ENCODE measurements at places on chromosomes 12 and 14.

- DNase-seq, result no peak
These were observed 211.3 kb upstream of the KRR1 start for GRCh38 chr12:75722714-75723200.

DNA sequence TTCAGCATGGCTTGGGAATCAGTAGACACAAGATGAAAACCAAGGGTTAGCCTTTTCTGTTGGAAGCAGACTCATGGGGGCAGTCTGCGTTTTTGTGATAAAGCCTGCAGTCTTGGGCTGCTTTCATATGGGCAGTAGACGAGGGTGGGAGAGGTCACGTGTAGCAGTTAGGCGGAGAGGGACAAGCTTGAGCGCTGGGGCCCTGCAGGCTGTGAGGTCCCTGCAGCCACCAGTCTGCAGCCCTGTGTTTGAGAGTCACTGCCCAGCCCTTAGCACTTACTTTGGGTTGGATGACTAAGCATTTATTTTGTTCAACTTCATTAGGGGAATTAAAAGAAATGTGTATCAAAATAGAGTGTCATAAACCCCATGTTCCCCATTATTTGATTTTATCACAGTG, 37.2 kb downstream of the EP400 start:
- no peak for DNase-seq

DNA sequence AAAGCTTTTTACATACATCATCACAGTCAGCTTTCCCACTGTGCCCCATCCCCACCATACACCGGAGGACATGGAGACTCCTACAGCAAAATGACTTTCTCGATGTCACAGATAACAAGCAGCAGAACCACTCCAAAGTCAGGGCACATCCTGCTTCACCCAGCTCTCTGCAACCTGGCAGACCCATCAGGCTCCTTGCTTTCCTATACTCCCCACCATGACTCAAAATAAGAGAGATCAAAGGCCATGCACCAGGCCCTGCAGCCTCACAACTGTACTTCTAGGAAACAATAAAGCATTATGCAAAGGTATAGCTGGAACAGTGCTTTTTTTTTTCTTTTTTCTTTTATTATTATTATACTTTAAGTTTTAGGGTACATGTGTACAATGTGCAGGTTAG, 187.4 kb downstream of the DPF3 start:
- no peak for DNase-seq

GRCh38 chr14:72607386-72608130, 286.3 kb downstream of the DPF3 start:
- no peak for DNase-seq

GRCh38 chr12:20446836-20447235, 78.5 kb downstream of the PDE3A start:
- no peak for DNase-seq

DNA sequence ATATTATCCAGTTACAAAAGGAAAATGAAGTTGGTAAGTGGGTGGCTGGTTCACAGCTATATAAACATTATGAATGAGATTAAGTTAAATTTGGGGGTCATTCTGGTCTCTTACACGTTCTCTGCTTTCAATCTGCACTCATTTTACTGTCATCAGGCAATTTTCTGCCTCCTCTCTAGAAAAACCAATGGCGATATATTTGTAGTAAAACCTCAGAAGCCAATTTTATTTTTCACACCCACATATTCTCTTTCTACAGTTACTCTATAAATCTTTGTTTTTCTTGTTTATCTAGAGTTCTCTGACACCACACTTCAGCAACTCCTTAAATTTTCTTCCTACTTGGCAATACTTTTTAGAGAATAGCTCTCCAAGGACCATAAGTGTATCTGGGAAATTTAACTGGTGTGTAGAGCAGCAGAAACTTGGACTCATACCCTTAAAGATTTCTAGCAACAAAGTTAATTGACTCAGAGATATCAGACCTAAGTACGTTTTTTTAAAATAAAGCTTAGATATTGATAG, 926.9 kb downstream of the TMTC2 start:
- DNase-seq, result no peak

GRCh38 chr12:9346866-9347327, 138.7 kb upstream of the PZP start:
- DNase-seq, result no peak

DNA sequence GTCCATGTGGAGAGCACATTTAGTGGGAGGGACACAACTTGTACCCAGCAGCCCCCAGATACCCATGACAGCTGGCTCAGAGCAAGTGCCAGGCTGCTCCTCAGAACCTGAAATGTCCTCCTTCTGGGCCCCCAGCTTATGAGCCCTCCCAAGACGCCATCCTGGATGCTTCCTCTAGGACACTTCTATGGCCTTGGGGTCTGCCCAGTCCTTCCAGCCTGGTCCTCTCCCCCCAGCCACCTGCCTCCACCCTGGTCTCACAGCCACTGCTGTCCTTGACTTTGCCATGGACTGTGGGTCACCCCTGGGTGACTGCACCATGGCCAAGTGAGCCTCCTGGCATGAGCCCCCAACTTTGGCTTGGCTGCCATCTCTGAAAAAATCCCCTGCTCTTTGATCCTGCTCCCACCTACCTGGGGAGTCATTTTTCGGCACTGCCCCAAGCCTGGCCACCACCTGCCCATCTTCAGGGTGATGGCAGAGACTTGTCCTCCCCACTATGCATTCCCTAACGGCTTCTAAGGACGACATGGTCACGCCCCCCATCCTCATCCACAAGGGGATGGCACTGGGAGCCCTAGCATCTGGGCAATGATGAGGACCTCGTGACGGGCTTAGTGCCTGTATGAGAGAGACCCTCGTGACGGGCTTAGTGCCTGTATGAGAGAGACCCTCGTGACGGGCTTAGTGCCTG, 323.7 kb downstream of the TMEM121 start:
- no peak for DNase-seq

- DNase-seq, result no peak
These were observed 371.0 kb downstream of the FUT8 start for GRCh38 chr14:65783576-65783975.

DNA sequence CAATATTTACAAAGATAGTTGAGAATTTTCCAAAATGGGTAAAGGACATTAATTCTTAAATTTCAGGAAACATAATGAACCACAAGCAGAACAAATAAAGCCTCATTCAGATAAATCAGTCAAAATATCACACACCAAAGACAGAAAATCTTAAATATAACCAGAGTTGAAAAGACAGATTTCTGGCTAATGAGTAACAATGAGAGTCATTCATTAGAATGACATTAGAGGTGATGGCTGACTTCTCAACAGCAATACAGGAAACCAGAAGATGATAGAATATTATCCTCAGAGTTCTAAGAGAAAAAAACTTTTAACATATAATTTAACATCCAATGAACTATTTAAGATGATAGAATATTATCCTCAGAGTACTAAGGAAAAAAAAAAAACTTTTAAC, 124.2 kb downstream of the DENND5B start:
- no peak for DNase-seq

DNA sequence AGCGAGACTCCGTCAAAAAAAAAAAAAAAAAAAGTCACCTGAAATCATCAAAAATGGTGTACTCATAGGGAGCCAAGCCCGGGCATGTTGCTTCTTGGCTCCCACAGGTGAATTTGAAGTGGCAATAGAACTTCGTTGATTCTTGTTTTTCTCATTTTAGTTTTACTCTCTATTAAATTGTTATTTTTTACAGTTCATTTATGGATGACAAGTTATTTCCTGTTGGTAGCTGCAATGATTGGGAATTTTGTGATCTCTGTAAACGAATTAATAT, 1.3 kb downstream of the TM7SF3 start:
- DNase-seq, result no peak

DNA sequence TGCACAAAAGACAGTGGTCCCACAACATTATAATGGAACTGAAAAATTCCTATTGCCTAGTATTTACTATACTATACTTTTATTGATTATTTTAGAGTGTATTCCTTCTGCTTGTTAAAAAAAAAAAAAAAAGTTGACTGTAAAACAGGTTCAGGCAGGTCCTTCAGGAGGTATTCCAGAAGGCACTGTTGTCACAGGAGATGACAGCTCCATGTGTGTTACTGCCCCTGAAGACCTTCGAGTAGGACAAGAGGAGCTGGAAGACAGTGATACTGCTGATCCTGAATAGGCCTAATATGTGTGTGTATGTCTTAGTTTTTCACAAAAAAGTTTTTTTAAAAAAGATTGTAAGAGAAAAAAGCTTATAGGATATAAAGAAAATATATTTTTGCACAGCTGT, 12.3 kb downstream of the UBE2N start:
- no peak for DNase-seq

- peak; percentile 28 for DNase-seq
These were observed 630 bp downstream of the FOS start for GRCh38 chr14:75279153-75279762.

- DNase-seq, result no peak
These were observed 56.2 kb downstream of the APOBEC1 start for GRCh38 chr12:7609495-7609894.

- DNase-seq, result no peak
These were observed 659.8 kb downstream of the VRK1 start for GRCh38 chr14:97456958-97457357.

DNA sequence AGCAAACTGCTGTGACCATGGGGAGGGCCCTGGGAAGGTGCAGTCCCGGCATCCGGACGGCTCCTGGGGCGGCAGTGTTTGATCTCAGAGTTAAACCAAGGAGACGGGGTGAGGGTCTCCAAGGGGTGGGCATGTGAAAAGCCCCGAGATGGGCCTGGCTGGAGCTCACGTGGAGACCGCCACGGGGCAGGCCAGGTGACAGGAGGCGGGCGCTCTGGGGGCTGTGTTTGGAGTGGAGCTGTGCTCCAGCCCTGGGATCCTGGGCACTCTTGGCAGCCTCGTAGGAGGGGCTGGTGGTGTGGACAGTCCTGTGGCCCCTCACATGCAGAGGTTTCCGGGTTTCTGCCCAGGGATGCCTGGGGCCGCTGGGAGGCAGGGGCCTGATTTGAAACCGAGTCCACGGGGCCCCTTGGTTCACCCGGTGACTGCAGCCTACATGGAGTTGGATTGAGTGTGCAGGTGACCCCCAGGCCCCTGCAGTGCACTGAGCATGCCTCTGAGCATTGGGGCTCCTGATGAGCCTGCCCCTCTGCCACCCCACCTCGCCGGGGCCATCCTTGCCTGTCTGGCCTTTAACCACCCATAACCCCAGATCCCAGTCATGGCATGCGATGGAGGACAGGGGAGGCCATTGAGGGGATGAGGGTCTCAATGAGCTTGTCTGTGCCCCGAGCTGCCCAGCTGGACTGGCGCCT, 8.4 kb downstream of the KIF26A start:
- DNase-seq, result no peak

- DNase-seq, result no peak
These were observed 38.3 kb upstream of the TMTC2 start for GRCh38 chr12:82648259-82648909.

- no peak for DNase-seq
These were observed 864.2 kb upstream of the MGAT4C start for GRCh38 chr12:87120440-87120839.

DNA sequence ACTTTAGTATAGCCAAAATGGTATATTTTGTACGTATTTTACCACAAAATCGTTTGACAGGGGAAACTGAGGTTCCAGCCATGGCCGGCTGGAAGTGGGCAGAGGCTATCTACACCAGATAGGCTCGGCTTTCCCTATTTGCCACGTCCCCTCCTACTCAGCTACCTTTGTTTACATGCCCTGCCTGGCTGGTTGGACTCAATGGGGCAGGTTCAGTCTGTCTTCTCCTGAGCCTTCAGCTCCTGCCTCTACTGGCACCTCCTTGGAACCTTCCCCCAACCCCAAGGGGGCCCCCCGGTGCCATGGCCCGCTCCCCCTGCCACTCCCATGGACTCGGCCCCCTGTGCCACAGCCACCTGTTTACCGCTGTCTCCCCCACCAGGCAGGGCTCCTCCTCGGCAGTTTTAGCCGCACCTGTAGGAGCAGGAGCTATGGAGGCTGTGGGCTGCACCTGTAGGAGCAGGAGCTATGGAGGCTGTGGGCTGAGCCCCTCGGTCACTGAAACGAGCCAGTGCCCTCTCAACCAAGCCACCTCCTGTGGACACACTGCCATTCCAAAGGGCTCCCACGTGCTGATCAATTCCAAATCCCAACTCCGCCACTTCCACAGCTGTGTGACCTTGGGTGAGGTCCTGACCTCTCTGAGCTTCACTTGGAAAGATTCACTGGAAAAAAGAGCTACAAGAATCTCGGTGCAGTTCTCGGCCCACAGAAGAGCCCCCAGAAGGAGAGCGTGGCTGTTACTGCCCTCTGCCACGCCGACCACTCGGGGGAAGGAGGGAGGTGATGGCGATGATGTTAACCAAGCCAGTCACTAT, 62.2 kb downstream of the NCOR2 start:
- no peak for DNase-seq

GRCh38 chr14:77950371-77951063, 150.6 kb downstream of the ADCK1 start:
- DNase-seq, result no peak

DNA sequence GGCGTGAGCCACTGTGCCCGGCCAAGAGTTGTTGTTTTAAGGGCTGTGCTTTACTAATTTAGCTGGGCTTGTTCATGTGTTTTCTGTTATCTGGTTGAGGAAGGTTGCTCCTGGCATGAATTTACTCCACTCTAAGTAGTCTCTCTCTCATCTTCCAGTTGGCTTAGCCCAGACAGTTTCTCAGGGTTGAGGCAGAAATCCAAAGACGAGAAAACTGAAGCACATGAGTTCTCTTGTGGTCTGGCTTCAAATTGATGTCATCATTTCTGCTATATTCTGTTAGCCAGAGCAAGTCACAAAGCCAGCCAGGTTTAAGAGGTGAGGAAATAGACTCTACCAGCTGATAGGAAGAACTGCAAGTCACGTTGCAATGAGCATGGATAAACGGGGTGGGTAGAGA, 57.9 kb downstream of the E2F7 start:
- no peak for DNase-seq

DNA sequence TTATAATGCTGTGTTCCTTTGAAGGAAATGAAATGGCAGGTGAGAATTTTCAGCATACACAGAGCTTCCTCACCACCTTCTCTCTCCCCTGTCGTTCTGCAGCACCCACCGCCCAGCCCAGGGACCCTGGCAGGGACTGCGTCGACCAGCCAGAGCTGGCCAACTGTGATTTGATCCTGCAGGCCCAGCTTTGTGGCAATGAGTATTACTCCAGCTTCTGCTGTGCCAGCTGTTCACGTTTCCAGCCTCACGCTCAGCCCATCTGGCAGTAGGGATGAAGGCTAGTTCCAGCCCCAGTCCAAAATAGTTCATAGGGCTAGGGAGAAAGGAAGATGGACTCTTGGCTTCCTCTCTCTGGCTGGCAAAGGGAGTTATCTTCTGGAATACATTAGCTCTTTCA, 35.1 kb downstream of the PAPLN start:
- DNase-seq, result no peak

GRCh38 chr12:124682425-124683151, 115.2 kb upstream of the NCOR2 start:
- DNase-seq, result no peak

GRCh38 chr12:10928746-10929286, at the start of gene PRH2:
PRH2 (plus strand) TSS chr12:10929236; CDS start chr12:10929274, 38 bp downstream.
- no peak for DNase-seq

- no peak for DNase-seq
These were observed 69.0 kb upstream of the DUSP6 start for GRCh38 chr12:89421092-89421835.

GRCh38 chr12:40733871-40734270, 41.6 kb downstream of the CNTN1 start:
- DNase-seq, result peak; percentile 98

Data from SK-N-DZ (cell line).